ENCODE measurements at places on chromosomes 16 and 17.

- peak; percentile 88 for DNase-seq
These were observed 41.5 kb downstream of the LDHD start for GRCh38 chr16:75074920-75075687.

DNA sequence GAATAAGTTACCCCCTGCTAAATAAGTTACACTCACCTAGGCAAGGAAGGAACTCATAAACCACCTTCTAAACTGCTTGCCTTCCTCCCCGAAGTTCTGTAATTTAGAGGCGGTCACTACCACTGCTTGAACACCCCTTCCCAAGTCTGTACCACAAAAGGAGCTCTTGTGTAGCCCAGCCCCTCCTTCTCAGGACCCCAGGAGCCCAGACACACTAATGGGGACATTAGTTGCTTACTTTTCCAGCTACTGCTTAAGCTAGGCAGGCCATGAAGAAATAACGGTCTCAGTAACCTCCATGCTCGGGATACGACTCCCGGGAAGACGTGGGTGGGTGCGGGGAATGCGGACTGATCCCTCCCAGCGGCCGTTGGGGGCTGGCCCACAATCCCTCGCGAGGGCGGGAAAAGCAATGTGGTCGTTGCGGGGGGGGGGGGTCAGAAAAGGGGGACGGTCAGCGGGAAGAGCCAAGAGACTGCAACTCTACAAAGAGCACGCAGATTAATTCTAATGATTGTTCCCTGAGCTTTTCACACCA lies at the start of gene TEX14:
TSS of gene TEX14 (minus strand) at position 345 of the 538 bp plus-strand sequence. CDS start 40,044 bp downstream, outside the sequence.
- DNase-seq: no peak

DNA sequence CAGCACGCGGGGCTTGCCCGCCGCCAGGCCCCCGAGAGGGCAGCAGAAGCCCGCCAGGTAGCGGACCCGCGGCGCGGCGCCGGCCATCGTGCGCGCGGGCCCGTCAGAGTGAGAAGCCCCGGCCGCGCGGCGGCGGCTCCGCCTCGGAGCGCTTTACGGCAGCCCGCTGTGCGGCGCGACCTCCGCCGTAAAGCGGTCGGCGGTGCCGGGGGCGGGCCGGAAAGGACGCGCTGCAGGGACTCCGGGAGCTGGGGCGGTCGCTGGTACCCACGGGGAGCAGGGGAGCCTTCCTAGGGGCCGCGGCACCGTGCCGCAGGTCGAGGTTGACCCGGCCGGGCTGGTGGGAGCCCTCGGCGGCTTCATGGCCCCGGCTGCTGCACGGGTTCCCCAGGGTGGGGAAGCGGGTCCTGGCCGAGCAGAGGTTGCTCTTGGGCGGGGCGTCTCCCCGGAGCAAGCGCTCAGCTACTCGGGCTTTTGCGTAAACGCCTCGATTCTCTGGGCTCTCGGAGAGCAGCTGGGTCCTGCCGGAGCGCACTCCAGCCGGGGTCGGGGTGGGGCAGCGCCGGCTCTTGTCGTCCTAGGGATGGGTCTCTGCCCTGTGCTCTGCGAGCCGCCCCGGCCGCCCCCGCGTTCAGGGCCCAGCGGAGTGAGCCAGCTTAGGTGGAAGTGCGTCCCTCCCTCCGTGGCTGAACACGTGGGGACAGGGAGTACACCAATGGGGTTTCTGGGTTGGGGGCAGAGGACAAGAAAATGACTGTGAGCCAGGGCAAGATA lies at the start of gene FAAP100:
TSS of gene FAAP100 (minus strand) at position 110 of the 774 bp plus-strand sequence. CDS start at position 87, 23 bp downstream.
- peak; percentile 80 for DNase-seq

DNA sequence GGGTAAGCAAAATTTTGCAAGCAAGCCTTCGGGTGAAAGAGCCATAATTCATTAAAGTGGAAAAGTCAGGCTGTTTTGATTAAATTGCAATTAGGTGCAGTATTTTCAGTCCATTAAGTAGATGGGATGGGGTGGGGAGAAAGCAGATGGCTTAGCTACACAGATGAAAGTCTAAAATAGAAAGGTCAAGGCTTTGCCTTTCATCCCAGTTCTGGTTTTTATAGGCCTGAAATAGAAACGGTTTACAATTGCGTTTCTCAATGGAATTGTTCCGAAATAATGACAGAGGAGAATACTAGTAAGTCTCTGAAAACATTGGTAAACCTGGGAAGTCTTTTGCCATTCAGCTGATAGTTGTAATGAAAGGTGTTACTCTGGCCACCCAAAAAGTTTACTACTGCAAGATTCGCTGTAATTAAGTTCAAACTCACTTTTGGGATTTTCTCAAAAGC lies 1.5 kb downstream of the PPM1E start:
- DNase-seq: no peak

DNA sequence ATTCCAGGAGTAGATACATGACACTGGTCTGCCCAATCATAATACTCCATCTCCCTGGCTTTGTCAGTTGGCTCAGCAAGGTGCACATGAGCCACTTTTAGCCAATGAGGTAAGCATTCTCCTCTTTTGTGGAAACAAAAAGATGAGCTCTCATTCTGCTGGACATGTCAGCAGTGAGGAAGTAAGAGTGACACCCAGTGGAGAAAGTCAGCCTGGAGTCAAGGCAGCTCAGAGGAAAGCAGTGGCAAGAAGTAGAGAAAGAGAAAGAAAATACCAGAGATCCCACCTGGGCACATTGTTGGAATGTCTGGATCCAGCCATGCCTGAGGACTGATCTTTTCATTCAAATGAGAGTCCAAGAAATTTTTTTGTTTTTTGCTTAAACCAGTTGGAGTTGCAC lies 496.9 kb upstream of the C16orf82 start:
- DNase-seq: no peak

- DNase-seq: peak; percentile 3
These were observed 42.0 kb downstream of the MGAT5B start for GRCh38 chr17:76909971-76910760.

DNA sequence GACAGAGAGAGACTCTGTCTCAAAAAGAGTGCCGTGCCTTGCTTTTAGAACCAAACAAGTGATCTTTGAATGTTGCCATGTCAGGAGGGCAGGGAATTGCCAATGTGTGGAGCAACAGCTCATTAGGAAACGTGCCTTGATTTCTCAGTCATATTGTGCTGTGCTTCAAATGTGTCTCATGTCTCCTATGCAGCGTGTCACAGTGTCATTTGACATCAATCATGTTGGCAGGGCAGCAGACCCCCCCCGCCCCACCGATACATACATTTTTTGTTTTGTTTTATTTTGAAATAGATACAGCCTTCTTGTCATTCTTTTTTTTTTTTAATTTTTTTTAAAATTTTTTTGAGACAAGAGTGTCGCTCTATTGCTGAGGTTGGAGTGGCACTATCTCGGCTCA lies 22.1 kb downstream of the MRC2 start:
- DNase-seq: no peak

All from CD4-positive, alpha-beta T cell treated with Interleukin-15 for 4 hours (primary cell).